Esophagus squamous epithelium (tissue), 5 donors: ENCODE measurements at places on chromosomes 1 and 21.

- DNase-seq, result no peak
Observed at GRCh38 chr1:147270721-147271120, 28.2 kb downstream of the CHD1L start.

- no peak for DNase-seq
Observed at GRCh38 chr1:111202707-111203623, 2.5 kb upstream of the DENND2D start.

GRCh38 chr1:182681568-182681912, 2.8 kb downstream of the RGS8 start:
- no peak for DNase-seq

DNA sequence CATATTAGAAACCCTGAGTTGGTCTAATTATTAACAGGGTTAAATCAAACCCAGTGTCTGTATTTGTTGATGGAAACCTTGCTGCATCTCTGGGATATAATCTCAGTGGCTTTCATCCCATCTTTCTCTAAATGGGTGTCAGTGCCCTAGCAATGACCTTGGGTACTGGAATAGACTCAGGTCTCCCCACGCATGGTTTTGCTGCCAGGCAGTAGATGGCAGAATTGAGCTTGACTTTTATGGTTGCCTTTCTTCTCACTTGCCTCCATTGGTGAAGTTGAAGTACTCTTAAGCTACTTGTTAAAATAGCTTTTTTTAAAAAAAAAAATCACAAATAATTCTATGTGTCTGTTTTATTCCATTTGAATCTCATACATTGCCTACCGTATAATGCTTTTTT, 81.8 kb upstream of the HMCN1 start:
- DNase-seq, result no peak

- no peak for DNase-seq
Observed at GRCh38 chr1:30197639-30198450, 525.5 kb downstream of the MATN1 start.

GRCh38 chr1:178189814-178190213, 95.9 kb downstream of the RASAL2 start:
- DNase-seq, result no peak

- DNase-seq, result no peak
Observed at GRCh38 chr1:44037154-44037553, 5.9 kb upstream of the SLC6A9 start.

- peak; percentile 38 for DNase-seq
Observed at GRCh38 chr1:154970631-154971340, at the start of gene SHC1. TSS of gene SHC1 (minus strand) at chr1:154970747. CDS start at chr1:154970526, 221 bp downstream.

- no peak for DNase-seq
Observed at GRCh38 chr21:36849461-36850105, 116.9 kb downstream of the HLCS start.

DNA sequence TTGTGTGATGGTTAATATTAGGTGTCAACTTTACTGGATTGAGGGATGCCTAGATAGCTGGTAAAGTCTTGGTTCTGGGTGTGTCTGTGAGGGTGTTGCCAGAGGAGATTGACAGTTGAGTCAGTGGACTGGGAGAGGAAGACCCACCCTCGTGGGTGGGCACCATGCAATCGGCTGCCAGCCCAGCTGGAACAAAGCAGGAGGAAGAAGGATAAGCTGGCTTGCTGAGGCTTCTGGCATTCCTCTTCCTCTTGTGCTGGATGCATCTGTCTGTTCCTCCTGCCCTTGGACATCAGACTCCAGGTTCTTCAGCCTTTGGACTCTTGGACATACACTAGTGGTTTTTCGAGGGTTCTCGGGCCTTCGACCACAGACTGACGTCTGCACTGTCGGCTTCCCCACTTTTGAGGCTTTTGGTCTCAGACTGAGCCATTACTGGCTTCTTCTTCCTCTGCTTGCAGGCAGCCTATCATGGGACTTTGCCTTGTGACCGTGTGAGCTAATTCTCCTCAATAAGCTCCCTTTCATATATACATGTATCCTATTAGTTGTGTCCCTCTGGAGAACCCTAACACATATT, 184.3 kb upstream of the LMO4 start:
- DNase-seq, result no peak

DNA sequence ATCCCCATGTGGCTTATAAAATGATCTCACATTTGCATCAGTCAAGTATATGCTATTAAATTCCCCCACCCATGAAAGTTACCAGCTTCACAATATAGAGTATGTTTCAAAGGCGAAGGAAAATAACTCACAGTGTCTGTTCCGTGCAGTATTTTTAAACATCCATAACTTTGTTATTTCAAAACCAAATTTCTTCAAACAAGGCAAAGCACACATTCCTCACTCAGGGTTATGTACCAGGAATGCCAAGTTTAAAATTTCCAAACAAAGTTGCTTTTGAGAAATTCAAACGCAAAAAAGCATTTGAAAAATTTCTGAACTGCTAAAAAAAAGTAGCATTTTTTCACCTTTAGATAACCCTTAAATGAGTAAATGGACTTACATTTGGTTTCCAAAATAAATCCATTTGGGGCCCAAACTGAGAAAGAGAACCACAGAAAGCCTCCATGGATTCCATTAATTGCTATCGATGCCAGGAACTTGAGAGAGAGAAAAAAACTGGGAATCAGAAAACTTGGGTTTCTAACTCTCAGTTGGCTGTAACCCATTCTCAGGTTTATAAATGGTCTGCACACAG, 149.5 kb downstream of the SLC30A10 start:
- no peak for DNase-seq

DNA sequence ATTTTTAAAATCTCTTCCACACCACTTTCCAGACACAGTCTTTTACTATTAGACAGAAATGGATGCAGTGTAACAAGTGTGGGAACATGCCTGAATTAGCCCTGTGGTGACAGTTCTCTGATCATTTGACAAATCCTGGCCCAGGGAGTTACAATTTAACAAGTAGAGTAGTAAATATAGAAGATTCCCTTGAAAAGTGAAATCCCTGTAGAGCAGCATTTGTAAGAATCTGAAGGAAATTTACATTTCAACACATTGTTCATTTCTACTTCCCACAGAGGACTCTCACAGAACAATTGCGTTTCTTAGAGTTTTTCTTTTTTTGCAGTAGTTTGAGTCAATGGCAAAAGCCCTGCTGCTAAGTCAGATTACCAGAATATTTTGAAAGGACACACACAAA, 458.3 kb upstream of the BRINP3 start:
- DNase-seq, result no peak

- DNase-seq, result no peak
Observed at GRCh38 chr1:21256776-21257175, 33.5 kb downstream of the ECE1 start.

- no peak for DNase-seq
Observed at GRCh38 chr1:234866007-234866866, 256.3 kb upstream of the IRF2BP2 start.

DNA sequence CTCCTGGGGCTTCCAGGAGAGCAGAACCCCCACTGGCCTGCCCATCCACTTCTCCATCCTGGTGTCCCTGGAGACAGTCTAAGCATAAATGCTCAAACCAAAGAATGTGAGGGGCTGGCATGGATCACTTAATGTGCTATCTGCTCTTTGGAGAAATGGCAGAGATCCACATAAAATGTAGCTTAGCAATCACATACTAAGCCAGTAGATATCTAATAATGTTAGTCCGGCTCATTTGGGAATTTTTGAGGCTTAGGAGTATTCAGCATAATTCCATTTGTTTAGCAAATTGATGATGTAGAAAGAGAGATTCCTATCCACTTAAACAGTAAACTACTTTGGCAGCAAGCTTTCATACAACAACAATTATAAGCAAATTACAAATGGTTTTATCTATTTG, 90.7 kb downstream of the TENT5C start:
- DNase-seq, result no peak

- no peak for DNase-seq
Observed at GRCh38 chr1:937521-937920, 13.8 kb downstream of the SAMD11 start.

DNA sequence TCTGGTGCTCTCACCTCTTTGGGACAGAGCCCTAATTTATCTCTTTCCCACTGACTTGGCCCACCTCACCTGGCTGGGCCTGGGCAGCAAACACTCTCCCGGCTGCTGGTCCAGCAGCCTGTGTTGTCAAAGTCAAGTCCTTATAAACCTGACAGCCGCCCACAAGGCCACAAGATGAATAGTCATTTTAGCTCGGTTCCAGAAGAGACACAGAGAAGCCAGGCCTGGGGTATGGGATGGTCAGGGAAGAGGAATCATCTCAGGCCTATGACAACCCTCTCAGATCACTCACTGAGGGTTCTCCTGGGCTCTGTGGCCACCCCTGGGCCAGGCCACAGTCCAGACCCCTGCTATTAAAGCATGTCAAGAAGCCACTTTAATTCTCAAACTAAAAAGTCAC, 158.5 kb downstream of the FOXD2 start:
- DNase-seq, result no peak

DNA sequence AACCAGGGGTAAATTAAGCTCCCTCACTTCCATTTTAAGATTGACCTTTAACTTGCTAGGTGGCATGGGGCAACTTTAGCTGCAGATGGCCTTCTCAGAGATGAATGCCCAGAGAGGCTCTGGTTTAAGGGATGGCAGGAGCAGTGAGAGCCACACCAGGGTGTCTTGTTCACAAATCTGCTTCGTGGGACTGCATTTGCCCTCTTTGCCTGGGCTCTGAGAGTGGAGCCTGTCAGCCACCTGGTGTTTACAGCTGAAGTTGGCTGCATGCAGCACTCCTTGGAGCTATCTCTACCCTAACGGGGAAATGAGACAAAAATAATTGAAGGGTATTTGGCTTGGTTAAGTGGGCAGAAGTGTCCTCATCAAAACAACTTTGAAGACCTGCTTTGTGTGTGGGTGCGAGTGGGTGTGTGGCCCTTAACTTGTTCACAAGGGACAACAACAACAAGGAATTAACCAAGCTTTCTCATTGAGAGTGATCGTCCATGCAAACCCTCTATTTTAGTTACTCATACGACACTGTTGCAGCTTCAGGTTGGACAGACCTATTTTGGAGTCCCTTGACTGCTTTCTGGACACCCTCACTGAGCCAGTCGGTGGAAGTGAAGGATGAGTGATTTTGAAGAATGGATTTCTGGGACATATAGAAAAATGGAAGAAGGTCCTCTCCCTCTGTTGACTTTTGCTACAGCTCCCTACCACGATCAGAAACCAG, 29.8 kb downstream of the PGM1 start:
- DNase-seq, result no peak

DNA sequence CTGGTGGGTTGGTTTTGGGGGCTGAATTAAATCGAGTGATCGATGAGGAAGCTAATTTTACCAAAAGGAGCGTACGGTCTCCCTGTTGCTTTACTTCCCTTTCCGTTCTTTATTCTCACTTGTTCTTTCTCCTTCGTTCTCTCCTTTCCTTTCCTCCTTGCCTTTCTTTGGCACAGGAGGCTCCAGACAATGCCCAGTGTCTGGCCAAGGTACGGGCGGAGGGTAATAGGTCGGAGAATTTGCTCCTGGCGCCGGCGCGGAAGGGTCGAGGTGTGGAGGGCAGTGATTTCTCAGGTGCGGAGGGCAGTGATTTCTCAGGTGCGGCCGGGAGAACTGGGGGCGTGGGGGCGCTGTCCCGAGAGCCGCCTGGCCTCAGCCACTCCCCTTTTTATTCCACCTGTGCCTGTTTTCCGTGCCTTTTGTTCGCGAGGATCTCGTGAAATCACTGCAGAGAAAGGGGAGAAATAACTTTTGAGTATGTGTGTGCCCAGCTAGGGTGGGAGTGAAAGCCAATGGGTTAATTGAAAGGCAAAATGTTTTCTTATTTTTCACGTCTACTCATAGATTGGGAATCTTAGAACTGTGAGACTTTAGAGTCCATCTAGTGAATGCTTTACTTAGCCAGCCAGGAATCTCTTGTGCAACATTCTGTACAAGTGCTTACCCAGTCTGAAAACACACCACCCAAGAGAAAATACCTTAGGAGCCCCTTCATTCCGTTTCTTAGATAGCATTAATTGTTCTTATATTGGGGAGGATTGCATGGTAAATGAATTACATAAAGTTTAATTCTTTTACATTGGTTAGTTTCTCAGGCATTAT, 1.3 kb downstream of the FNBP1L start:
- no peak for DNase-seq

GRCh38 chr1:201019321-201019977, 4.1 kb downstream of the KIF21B start:
- peak; percentile 59 for DNase-seq

DNA sequence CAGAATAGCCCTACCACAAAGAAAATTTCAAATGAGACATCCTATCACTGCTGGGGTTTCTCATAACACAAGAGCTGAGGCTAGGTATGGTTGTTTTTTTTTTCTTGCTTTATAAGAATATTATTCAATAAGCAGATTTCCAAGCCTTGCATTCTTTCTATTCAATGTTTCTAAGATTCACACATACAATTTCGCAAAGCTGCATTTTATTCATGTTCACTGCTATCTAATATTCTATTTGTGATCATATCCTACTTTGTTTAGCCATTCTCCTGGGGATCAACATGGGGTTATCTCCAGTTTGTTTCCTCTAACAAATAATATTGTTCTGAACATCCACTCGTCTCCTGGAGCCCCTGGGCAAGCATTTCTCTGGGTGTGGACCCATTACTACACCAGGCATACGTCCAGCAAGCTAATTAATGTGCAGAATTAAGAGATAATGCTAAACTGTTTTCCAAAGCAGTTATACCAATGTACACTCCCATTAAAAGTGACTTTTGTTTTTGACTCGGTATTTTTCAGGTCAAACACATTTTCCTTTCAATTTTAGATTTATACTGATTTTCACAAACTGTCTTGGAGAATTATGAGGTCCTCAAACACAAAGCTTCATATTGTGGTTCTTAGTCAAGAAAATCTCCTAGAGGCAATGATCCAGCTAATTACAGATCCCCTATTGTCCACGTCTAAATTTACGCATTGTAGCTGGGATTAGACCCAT, 15.7 kb upstream of the HLCS start:
- DNase-seq, result no peak

DNA sequence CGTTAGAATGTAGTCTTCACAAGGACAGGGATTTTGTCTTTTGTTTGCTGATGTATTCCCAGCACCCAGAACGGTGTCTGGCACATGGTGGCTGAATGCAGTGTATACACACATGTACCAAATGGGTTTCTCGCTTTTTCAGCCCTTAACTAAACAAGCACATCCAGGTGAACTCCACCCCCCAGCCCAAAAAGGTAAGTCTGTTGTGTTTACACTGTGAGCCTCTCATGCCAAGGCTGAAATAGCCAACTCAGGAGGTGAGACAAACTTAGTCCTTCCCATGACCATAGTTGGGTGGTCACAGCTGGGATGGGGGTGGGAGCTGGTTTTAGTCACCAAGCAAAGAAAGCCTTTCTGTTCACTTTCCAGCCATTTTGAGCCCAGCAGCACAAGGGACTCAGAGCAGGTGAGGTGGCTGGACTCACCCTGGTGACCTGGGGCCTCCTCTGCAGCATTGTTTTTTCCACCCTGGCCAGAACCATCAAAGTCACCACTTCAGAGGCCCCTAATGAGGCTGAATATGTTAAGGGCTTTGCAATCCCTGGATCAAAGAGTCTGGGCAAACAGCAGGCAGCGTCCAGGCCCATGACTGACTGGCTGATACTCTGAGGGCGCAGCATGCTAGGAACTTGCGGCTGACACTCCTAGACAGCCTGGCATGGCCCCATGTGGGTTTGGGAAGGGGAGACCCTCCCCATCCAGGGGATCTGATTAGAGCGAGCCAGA, 8.7 kb downstream of the TENT5B start:
- no peak for DNase-seq
